HTR-8/SVneo (cell line): ENCODE measurements at places on chromosomes 11 and 22.

DNA sequence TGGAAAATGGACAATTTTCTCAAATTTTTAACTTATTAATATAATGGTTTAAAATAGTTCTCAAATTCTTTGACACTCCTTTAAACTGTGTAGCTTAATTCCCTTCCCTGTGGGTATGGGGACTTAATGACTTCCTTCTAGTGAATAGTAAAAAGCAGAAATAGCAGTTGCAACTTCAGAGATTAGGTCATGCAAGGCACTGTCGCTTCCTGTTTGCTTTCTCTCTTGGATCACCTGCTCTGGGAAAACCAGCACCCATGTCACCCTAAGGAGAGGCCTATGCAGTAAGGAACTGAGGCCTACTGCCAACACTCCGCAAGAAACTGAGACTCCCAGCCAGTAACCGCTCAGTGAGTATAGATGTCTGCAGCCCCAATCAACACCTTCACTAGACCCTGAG lies 5.5 kb upstream of the PANX3 start:
- no peak for DNase-seq

DNA sequence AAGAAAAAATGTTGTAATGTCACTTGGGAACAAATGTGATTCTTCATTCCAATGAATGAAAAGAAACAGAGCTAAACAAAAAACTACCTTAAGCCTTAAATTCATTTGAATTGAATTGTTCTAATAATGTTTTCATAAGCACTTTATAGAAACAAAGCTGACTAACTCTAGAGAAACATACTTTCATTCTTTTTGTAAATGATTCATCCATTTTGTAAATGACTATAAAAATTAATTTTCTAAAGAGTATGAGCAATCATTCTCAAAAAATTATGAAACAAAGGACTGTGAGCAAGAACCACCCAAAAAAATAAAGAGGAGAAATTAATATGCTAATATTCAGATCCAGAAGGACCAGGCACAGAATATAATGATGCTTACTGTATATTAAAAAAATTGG lies 986.5 kb upstream of the CHORDC1 start:
- DNase-seq = no peak

GRCh38 chr11:58992489-58992888 lies 53.2 kb downstream of the GLYATL1 start:
- DNase-seq = no peak

DNA sequence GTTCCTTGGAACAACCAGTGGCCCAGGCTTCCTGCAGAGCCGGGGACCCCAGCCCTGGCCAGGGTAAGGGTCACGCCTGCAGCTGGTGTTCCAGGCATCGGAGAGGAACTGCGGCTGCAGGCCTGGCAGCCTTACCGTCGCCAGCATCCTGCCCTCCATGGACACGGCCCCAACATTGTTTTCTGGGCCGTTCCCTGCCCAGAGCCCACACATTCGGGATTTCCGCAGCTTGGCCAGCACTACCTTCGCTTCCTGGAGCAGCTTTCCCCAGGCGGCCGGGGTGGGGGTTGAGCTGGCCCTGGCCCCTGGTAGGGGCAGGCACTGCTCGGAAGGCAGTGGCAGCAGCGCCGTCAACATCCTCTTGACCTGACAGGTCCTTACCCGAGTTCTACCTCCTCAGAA lies 17.7 kb downstream of the TXN2 start:
- DNase-seq = no peak

GRCh38 chr11:80379620-80380278 lies 938.9 kb upstream of the TENM4 start:
- no peak for DNase-seq

GRCh38 chr22:26466196-26466595 lies 17.4 kb downstream of the HPS4 start:
- no peak for DNase-seq

GRCh38 chr11:118870396-118871343 lies 13.0 kb upstream of the CXCR5 start:
- DNase-seq = no peak

GRCh38 chr22:22897091-22897490 lies 9.5 kb downstream of the IGLL5 start:
- DNase-seq = no peak

DNA sequence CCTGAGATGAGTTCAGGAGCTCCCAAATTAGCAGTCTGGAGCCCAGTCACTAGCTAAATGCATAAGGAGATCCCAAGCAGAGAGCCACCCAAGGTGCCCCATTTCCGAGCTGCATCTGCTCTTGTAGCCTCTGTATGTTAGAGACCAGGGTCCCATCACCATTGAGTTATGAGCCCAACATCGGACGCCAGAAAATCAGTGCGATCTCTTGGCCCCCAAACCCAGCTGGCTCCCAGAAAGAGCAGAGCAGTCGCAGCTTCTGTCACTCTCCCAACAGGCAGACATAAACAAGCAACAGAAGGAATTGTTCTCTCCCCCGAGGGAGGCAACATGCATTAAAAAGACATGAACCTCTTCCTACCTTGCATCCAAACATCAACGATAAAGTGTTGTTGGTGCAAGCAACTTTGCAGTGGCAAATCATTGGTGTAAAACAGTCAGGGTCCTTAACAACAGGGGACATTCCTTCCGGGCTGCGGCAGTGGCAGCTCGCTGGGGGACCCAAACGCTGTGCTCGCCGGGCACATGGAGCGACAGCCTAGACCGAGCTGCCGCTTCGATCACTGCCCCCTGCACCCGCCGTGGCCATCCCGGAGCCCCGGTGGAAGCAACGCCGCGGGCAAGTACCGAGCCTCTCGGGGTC lies 907.1 kb downstream of the DLG2 start:
- DNase-seq = no peak

- no peak for DNase-seq
These were observed 22.9 kb downstream of the RAB39A start for GRCh38 chr11:107951155-107951554.

DNA sequence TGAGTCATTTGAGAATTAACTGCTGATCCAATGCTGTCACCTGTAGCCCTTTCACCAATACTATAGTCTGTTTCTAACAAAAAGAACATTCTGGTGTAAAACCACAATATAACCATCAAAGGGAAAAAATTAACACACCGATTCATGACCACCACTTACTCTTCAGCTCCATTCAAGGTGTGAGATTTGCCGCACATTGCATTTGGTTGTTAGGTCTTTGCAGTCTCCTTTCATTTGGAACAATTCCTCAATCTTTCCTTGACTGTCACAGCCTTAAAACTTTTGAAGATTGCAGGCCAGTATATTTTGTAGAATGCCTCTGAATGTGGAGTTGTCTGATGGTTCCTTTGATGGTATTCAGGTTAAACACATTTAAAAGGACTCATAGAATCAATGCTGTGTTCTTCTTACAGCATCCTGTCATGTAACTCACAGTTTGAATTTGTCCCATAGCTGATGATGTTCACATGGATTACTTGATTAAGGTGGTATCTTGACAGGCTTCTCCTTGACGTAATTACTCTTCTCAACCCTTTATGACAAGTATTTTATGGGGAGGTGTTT lies 63.6 kb downstream of the TNRC6B start:
- no peak for DNase-seq

- no peak for DNase-seq
These were observed 44.8 kb downstream of the FDX1 start for GRCh38 chr11:110474578-110474977.

- peak; percentile 91 for DNase-seq
These were observed 10.2 kb upstream of the PDE2A start for GRCh38 chr11:72684236-72684912.

- DNase-seq = no peak
These were observed 53.3 kb downstream of the TCF20 start for GRCh38 chr22:42217019-42217751.

DNA sequence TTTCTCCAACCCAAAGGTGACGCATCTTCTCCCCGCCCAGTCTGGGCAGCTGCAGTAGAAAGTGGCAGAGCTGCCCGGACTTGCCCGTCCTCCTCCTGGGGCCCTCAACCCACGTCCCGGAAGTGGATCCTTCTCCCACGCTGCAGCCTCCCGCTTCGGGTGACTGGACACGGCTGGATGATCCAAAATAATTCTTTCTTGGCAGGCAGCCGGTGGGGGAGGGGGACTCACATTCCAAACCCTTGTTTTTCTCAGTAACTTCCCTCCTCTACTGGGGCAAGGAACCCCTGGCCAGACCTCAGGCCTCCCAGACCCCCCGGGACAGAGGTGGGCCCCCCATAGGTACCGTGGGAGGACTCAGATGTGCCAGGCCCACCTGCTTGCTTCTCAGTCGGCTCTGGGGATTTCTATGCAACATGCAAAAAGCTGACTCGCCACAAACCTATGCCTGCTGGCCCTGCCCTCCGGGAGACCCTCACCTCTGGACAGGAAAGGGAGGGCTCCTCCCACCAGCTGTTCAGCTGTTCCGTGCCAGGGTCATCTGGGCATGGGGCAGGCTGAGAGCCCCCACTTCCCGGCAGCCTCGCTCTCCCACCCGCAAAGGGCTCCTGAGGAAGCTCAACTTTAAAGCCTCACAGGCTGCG lies 1.4 kb downstream of the PLXNB2 start:
- peak; percentile 96 for DNase-seq

DNA sequence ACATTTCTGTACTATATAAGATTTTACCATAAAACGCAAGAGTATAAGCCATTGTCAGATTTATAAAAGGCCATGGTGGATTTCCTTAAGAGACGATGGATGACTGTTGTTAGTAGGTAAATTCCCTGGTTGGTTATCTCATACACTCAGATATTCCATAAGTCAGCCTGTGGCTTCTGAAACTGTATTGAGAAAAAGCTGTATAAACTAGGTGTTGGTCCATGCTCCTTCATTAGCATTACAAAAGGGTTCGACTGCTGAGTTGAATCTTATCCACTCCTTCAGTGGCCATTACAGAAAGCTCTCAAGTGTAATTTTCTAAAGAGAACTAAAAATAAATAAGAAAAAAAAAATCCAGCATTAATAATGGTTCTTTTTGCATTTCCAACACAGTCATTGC lies 5.3 kb downstream of the GRAP2 start:
- no peak for DNase-seq
